Transverse colon (tissue), 4 donors: ENCODE measurements at places on chromosomes 13 and 19.

DNA sequence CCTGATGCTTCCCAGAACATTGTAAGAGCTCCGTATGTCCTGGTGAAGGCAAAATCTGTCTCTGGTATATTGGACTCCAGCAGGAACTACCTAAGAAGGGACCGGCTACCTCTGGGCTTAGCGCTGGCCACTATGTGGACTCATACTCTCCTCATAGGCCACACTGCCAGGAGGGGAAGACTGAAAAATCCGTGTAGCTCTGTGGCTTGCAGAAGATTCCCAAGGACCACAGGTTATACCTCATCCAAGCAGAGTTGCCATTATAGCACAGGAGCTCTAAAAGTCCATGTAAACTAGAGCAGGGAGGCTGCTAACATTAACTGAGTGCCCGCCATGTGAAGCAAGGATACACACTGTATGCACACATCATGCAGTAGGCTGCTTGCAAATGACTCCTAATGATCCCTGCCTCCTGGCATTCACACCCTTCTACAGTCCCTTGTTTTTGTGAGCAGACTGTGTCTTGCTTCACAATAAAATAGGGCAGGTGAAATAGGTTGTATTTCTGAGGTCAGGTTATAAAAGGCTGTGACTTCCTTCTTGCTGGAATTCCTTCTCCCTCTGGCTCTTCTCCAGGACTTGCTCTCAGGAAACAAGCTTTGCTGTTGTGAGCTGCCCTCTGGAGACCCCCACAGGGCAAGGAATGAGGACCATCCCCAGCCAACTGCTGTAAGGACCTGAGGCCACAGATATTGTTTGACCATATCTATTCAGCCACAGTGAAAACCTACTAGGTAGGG, 192.6 kb upstream of the UBL3 start:
- DNase-seq, result peak; percentile 41

DNA sequence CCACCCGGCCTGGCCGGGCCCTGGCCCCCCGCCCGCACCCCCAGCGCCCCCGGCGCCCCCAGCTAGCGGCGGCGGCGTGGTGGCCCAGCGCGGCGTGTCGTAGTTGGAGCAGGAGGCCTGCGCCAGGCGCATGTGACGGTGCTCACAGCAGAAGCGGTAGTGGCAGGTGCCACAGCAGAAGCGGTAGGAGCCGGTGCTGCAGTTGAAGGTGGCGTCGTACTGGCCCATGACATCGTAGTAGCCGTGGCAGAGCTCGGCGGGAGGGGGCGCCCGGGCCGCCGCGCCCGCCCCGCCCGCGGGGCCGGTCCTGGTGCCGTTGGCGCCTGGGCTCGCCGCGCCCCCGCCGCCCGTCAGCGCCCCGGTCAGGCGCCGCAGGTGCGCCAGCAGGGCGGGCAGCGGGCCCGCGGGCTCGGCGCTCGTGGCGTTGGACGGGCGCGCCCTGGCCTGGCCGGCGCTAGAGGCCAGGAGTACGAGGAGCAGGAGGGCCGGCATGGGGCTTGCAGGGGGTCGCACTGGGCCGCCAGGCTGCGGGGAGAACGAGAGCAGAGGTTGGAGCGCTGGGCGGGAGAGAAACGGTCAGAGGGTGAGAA, 633 bp downstream of the SHISA7 start:
- no peak for DNase-seq

DNA sequence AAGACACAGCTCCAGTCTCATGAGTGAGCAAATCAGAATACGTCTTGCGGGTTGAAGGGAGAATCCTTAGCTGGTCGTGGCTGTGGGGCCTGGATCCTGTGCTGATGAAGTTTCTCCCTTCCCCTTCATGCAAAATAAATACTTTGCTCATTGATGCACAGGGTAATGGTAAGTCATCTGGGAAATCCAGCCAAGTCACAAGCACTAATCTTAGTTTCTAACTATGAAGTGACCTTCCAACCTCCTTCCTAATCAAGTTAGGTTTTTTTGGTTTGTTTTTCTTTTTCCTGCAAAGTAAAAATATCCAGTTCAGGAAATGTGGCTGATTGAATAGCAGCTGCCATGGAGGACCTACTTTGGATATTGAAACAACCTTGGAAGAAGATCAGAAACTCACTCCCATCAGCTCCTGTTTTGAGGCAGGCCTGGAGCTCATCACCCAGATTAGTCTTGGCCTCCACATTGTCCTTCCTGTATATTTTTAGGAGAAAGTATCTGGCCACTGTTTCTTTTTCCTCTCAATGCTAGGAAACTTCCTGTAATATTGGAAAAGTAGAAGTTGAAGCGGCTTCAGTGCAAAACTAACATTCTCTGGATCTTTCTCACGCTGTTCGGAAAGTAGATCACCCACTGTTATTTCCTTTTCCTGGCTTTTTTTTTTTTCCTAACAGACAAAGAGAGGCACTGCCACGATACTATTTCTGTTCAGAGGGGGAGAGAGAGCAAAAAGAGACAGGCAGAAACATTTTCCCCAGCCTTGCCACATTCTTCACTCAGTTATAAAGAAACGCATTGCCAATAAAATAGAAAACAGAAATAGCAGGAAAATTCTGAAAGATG, 12.3 kb upstream of the ARL11 start:
- DNase-seq, result no peak

GRCh38 chr13:43776501-43777079, 10.2 kb downstream of the ENOX1 start:
- no peak for DNase-seq

GRCh38 chr13:21434588-21434987, 24.5 kb downstream of the ZDHHC20 start:
- no peak for DNase-seq

DNA sequence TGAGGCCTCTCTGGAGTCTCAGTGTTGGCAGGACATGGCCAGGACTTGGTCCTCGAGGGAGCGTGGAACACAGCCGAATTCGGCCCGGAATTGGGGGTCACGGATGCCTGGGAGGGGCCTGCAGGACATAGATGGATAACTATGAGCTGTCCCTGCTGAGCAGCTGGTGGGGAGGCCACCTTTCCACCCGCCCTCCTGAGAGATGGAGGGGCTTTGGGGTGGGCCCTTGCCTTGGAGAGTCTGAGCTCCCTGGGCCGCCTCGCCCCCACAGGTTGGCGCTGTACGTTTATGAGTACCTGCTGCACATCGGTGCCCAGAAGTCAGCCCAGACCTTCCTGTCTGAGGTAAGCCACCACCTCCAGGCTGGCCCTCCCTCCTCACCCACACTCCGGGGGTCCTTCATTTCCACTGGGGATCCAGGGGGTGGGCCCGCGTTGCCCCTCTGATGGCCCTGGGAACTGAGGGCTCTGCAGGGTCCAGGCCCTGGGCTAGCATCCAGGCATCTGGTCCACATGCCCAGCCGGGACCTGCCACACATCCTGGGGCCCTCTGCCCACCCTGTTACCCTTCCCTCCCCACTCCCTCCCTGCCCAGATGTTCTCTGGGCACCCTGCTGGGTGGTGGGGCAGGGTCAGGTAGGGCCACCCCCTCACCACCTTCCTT, 8.0 kb downstream of the SSBP4 start:
- no peak for DNase-seq

DNA sequence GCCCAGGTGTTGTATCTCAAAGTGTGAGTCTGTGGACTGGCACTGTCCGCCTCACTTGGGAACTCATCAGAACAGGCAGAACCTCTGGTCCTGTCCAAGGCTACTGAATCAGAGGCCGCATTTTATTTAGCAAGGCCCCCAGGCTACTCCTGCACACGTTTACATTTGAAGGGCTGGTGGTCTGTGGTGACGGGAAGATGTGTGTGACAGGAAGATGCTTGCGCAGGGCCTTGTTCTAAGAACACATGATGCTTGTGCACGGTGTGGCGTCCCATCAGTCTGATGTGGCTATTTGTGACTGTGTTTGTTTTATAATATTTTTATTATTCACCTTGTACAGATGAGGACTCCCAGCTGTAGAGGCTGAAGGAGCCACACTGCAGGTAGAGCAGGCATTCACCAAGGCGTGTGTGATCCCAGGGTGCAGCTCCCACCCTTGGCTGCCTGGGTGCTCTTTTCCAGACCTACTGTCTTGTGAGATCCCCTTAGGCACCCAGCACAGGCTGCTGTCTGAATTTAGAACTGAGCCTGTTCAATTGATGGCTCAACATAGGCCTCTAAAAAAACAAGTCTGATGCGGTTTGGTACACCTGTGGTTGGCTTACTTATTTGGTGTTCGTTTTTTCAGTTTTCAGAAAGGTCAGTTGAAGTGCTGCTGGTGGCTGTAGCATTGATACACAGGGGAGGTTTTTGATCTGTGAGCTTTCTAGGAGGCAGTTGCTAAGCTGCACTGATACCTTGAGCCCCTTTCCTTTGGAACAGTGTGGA, 3.1 kb downstream of the SLC25A15 start:
- DNase-seq, result no peak

- DNase-seq, result no peak
Observed at GRCh38 chr13:99834246-99834645, 137.3 kb downstream of the ZIC5 start.

DNA sequence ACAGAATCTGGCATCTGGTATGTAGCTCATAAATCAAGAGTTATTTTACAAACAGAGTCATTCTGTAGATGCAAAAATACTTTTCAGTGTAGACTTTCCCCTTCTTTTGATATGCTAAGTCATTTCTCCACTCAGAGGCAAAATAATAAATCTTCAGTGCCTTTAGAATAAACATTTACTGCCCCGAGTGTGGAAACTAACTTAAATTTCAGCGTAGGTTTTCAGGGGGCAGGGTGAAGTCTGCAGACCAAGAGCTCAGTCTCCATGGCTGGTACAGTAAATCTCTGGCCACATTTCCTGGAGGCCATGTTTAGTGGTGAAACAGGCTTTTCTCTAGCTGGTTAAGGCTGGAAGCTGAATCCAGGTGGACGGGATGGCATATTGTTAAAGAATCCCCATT, 13.1 kb upstream of the ADPRHL1 start:
- DNase-seq, result no peak

- DNase-seq, result no peak
Observed at GRCh38 chr13:45594764-45595163, 20.8 kb downstream of the ERICH6B start.

GRCh38 chr13:98450539-98451111, 126.3 kb downstream of the STK24 start:
- DNase-seq, result no peak

- DNase-seq, result no peak
Observed at GRCh38 chr13:26923824-26924605, 163.4 kb upstream of the GPR12 start.

DNA sequence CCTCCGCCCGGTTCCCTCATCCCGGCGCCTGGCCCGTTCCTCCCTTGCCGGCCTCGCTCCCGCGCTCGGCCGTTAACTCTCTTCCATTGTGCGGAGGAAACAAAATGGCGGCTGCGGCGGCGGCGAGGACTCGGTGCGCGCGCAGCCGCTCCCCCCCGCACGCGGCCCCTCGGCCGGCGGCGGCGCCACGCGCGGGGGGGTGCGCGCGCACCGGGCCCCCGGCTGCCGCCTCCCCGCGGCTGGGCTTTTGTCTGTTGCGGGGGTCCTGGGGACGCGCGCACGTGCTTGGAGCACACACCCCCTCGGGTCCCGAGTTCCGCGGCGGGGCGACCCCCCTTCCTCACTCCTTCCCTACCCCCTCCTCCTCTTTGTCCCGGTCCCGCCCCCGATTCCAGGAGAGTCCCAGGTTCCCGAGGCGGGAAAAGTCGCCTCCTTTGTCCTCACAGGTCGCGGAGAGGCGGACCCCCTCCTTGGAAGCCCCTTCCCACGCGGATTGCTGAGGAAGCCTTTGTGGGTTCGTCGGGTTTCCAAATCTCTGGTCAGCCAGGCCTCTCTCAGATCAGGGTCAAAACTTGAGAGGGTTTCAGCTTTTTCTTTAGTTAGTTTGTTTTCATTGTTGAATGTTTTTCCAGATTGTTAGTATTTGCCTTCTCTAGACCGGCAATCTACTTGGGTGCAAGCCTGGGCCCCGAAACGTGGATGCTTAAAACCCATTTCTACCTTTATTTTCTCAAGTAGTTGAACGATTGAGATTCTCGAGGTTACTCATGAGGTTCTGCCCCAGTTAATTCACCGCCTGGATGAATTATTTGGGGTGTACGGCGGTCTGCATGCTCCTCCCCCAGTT, 687 bp downstream of the ILF3 start:
- DNase-seq, result peak; percentile 52

- no peak for DNase-seq
Observed at GRCh38 chr13:61013796-61014195, 401.9 kb downstream of the PCDH20 start.

- no peak for DNase-seq
Observed at GRCh38 chr19:5993201-5993600, 15.3 kb upstream of the RANBP3 start.

GRCh38 chr19:56170261-56170660, 5.5 kb upstream of the GALP start:
- DNase-seq, result no peak

GRCh38 chr19:29323021-29323430, 110.1 kb upstream of the UQCRFS1 start:
- no peak for DNase-seq

DNA sequence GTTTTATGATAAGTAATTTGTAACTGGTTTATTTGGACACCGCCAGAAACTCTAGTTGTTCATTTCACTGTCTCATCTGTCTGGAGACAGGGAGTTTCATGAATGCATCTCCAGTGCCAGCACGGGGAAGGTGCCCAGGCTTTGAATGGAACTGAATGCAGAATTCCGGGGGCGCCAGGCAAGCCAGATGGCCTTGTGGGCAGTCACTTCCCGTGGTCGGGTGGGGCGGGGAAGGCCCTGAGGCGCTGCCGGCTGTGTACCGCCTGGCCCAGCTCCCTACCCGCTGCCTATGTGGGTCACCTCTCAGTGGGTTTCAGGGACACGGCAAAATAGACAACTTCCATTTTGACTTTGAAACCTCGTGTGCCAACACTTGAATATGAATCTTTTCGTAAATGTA, 28.8 kb upstream of the MCF2L start:
- no peak for DNase-seq

DNA sequence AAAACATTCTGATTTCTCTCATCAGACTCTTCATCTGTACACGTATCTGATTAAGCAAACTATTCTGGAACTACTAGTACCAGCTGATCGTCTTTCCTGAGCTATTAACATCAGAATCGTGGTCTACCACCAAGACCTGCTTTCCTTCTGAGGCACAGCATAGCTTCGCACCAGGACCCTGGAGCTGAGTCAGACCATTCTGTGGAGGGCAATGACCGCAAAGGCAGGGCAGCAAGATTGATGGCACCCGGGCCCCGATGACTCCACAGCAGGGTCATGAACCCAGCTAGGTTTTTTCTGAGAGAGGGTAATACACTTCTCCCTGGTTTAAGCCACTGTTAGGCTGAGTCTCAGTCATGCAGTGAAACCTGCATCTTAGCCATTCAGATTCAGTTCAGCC, 158.7 kb upstream of the GPR12 start:
- DNase-seq, result no peak

GRCh38 chr19:11404588-11405222, 14.4 kb downstream of the RGL3 start:
- no peak for DNase-seq

GRCh38 chr13:34942732-34943435, 814 bp downstream of the NBEA start:
- DNase-seq, result peak; percentile 37

GRCh38 chr13:97367016-97367822, 66.8 kb upstream of the RAP2A start:
- DNase-seq, result no peak

GRCh38 chr19:39415111-39416046, 2.9 kb downstream of the PLEKHG2 start:
- DNase-seq, result no peak

- DNase-seq, result no peak
Observed at GRCh38 chr13:110546378-110546777, 15.1 kb downstream of the RAB20 start.

- DNase-seq, result no peak
Observed at GRCh38 chr19:36041831-36042230, 9.2 kb upstream of the CLIP3 start.
